Stimulated activated naive CD8-positive, alpha-beta T cell treated with anti-CD3 and anti-CD28 coated beads, Interleukin-15, Interleukin-2, amounts not matched to agents 100 U/mL and 50 U/mL, for 24 hours (primary cell): ENCODE measurements at places on chromosomes 2 and 18.

- DNase-seq, result no peak
These were observed 30.8 kb downstream of the SESTD1 start for GRCh38 chr2:179233626-179234430.

DNA sequence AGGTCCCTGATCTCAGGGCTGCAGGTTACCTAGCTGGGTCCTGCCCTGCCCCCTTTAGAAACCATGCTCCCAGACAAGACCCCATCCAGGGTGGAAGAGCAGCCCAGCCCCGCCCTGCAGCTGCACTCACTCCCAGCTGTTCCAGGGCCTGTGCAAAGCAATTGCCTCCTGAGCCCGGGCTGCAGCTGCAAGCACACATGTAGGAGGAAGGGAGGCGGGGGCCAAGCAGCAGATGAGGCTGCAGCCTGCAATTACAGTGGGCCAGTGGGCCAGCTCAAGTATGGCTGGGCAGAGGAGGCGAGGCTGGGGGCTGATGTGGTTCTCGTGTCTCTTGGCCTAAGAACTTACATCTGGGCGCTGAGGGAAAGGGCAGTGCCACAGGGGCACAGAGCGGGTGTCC, 65.4 kb upstream of the TUBA3E start:
- DNase-seq, result no peak

GRCh38 chr2:233056961-233057605, 3.1 kb upstream of the INPP5D start:
- no peak for DNase-seq

DNA sequence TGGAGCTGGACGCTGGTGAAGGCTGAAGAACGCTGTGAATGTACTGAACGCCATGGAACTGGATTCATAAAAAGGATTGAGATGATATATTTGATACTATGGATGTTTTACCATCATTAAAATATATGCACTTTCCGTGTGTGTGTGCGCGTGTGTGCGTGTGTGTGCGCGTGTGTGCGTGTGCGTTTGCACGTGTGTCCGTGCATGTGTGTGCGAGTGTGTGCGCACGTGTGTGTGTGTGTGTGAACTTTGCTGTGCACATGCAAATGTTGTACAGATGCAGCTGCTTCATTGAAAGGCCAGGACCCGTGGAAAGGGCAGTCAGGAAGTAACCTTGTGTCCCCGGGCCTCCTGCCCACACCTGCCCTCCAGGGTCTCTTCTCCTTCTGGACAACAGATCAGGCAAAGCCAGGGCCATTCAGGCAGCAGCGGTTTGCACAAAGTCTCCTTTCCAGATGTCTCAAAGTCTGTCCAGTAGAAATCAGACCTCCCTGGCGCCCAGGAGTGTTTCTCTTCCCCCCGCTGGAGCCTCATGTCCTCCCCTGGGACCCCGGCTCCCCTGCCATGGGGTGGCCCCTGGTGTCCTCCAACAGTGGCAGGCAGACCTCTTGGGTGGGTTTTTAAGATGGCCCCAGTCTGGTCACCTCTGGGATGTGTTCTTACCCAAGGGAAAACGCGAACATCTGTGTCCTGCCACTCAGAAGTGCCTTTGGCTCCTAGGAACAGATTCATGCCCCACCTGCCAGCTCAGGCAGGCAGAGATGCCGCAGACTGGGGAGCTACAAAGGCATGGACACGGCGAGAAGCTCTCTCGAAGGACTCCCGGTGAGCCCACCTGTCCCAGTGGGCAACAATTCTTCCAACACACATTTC, 86.1 kb upstream of the GPC1 start:
- no peak for DNase-seq

GRCh38 chr2:225402210-225402776, 2.8 kb downstream of the NYAP2 start:
- no peak for DNase-seq

GRCh38 chr2:119760956-119761275, 1.2 kb downstream of the PTPN4 start:
- DNase-seq, result no peak

DNA sequence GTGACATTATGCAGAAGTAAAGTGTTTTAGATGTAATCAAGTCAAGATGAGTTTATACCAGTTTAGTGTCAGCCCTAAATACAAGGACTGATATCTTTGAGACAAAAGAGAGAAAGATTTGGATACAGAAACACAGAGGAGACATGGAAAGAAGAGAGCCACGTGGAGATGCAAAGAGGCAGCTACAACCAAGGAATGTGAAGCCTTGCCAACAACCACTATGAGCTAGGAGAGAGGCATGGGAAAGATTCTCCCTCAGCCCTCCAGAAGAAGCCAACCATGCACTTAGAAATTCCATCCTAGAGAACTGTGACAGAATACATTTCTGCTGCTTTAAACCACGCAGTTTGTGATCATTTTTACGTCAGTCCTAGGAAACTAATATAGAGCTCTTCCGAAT, 217.2 kb downstream of the DOK6 start:
- no peak for DNase-seq
